ENCODE measurements at places on chromosomes 1 and 21.
A peak's percentile ranks its signal among the peaks of the same experiment; 100 is the strongest.

DNA sequence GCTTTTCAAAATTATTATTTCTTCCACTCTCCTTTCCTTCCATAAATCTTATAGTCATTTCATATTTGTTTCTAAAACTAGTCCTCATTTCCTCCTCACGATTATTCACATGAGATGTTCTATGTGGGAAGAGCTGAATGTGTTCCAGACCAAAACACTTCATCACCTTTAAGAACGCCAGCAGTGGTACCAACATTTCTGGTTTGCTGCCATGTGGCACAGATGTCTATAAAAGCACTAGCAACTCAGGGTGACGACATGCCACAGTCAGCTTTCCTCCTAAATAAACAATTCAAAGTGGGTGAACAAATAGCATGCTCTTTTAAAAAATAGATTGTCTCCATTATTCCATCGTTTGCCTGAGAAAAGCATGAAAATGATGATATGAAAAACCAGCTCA, 1217.8 kb upstream of the ADGRL2 start:
- DNase-seq: no peak

- DNase-seq: no peak
These were observed 1.7 kb downstream of the CAMK1G start for GRCh38 chr1:209585197-209585596.

DNA sequence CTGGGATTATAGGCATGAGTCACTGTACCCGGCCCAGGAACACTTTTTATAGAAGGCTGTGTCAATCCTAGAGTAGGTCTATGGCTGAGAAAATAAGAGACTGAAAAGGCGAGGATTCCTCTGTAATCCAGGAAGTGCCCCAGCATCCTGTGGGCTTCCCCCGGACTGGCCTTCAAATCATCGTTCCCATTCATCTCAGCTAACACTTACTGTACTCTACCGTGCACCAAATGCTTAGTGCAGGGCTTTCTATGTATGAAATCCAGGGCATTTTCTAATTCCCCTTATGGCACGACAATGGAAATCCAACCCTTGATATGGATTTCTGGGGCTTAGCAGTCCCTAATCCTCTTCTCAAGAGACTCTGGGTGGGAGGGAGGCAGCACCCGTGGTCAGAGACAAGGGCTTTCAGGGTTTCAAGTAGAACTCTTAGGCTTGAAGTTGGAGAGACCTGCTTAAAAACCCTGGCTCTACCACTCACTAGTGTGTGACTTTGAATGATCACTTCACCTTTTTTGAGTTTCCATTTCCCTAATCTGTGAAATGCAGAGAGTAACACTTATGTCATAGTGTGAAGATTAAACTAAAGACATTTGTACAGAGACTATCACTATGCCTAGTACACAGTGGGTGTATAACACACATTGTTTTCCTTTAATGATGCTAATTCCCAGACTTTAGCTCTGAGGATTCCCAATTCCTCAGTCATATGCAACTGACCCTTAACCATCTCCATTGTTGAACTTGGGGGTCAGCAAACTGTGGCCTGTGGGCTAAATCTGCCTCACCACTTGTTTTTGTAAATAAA, 20.3 kb downstream of the MECR start:
- peak; percentile 14 for DNase-seq

GRCh38 chr21:32135401-32136363, 143.2 kb downstream of the MIS18A start:
- DNase-seq: no peak

DNA sequence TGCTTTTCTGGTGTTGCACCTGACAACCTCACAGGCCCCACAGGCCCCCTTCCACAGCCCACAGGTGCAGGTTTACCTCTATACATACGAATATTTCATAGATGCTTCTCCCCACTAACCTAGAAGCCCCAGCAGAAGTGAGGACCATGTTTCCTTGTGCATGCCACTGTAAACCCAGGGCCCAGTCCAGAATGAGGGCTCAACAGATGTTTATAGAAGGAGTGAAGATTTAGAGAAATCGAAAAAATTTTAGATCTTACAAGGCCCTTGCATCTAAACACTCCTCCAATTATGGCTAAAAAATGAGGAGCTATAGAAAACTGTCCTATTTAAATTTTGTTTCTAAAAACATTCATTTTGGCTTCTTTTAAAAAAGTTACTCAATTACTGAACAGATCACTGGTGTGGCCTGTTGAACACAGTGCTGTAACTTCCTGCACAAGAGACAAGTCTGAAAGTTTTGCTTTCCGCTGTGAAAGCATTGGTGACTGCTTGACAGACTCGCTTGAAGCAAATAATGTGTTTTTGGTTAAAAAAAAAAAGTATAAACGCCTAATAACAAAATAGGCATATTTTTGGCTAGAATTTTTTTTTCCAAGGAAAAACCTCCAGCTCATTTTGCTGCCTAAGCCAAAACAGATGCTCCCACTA, 1.2 kb downstream of the ABCB10 start:
- DNase-seq: peak; percentile 21

All from kidney capillary endothelial cell (primary cell).